Stimulated activated CD8-positive, alpha-beta memory T cell treated with anti-CD3 and anti-CD28 coated beads, Interleukin-4, amount 100 ng/mL, for 24 hours (primary cell): ENCODE measurements at places on chromosomes 6 and 20.

DNA sequence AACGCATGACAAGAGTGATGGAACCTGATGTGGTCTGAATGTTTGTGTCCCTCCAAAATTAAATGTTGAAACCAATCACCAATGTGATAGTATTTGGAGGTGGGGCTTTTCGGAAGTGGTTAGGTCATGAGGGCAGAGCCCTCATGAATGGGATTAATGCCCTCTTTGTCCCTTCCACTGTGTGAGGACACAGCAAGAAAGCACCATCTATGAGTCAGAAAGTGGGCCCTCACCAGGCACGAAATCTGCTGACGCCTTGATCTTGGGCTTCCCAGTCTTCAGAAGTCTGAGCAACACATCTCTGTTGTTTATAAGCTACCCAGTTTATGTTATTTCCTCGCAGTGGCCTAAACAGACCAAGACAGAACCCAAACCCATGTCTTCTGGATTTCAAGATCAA, 244.0 kb upstream of the JAG1 start:
- no peak for DNase-seq

GRCh38 chr20:47276851-47277534, 79.5 kb downstream of the ZMYND8 start:
- DNase-seq, result no peak

DNA sequence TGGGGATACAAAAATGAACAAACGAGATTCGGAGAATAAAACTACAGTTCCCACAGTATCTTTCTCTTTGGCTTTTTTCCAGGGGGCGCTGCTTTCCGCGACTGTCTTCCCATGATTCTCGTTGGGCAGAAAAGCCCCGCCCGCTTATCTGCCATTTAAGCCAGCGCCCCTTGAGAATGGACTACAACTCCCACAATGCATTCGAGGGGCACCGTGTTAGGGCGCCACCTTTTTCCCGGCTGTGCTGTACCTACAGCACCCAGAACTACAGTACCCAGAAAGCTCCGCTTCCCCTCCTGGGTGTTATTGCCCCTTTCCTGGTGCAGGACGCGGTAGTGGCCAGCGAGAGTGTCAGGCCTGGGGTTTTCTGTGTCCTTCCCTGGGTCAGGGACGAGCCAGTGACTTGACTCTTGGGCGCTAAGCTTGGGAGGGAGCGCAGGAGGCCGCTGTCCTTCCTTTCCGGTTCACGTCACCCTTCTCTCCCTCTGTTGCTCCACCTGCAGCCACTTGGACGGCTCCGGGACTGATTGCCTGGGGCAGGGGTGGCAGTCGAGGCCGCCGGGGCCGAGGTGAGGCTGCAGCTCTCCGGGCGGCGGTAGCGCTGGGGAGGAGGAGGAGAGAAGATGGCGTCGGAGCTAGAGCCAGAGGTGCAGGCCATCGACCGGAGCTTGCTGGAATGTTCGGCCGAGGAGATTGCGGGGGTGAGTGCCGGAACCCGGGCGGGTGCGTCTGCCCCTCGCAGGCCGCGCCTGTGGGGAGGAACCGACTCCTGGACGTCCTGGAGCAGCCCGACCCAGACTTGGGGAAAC, at the start of gene UBR2:
UBR2 (plus strand) TSS at position 333 of the 809 bp plus-strand sequence; CDS start at position 624, 291 bp downstream.
- peak; percentile 87 for DNase-seq

DNA sequence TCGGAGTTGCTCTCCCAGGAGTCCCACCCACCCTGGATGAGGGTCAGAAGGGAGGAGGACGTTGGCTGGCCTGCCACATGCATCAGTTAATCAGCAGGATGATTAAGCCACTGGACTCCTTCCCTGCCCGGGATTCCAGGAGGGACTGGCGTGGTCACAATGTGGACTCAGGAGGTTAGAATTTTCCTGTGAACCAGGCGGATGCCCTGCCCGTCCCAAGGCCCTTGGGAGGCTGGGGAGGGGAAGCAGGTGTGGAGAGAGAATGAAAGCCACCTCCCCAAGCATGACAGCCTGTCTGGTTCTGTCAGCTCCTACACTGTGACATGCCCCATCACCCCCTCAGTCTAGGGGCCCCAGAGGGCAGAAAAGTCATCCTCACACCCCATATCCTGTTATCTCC, 11.6 kb upstream of the ITPR3 start:
- no peak for DNase-seq

DNA sequence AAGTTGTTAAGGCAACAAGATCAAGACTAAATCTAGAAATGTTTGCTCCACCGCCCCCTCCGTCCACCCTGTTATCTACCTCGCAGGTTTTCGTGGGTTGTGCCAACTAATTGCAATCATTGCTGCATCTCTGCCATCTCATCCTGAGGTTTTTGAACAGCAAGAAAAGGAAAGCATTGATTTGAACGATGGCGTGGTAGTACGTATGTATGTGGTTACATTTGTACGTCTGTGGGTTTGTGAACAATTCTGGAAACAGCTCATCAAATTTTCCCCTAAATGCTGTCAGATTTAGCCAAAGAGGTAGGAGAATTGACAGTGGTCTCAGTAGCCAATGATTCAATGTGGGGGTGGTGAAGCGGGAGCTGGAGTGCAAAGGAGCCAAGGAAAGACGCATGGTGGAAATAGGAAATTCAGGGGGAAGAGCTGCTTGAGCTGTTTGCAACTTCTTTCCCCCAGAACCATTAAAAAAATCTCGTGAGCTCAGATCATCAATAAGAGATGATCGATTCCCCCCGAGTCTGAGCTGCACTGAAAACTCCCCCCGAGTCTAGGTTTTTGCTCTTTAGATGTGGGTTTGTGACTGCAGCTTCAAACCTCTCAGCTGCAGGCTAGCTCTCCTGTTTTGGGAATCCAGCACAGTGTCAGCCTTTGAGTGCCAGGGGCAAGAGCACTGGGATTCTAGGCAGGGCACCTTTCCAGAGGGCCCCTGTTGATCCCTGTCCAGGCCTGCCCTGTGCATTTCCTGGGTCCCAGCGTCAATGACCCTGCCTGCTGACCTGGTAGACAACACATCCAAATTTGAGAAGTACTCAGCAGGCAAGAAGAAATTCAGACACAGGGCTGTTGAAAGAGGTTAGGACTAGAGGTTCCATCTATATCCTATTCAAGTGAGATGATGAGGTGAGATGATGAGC, 72.6 kb upstream of the LY86 start:
- DNase-seq, result peak; percentile 31

DNA sequence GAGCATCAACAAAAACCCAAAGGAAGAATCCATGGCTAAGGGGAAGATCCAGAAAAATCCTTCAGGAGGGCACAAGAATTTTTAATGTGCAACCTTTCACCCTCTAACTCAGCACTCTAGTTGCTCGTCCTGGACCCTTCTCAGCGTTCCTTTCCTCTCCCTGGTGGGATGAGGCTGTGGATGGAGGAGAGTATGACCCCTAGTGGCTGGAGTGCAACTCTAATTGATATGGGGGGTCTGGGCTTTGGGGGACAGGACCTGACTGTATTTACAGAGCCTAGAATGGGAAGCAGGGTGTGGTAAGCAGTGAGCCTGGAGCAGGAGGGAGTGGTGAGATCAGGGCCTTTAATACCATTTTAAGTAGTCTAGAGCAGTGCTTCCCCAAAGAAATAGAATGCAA, 83.9 kb upstream of the CEP85L start:
- no peak for DNase-seq

DNA sequence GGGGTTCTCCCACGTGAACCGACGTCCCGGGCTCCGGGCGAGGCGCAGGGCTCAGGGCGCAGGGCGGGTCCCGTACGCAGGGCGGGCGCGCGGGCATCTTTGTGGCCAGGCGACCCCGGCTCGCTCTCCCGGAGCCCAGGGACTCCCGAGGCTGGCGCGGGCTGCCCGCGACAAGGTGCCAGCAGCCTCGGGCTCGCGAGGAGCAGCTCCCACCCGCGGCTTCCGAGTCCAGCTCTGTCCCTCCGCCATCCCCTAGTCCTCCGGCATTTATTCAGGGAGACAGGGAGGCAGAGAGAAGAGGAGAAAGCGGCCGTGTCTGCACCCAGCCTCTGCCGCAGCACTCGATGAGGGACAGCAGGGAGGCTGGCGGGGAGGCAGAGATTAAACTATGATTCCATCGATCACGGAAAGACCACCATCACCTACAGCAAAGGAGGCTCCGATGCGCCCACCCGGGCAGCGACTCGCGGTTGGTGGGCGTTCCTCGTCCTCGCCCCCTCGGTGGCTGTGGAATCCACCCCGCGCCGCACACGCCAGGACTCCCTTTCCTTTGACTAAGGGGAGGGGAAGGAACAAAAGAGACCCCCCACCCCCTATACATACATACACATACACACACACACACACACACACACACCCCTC, 1.1 kb downstream of the RGS17 start:
- no peak for DNase-seq

- DNase-seq, result no peak
These were observed 956.1 kb downstream of the EYS start for GRCh38 chr6:64750910-64751309.

DNA sequence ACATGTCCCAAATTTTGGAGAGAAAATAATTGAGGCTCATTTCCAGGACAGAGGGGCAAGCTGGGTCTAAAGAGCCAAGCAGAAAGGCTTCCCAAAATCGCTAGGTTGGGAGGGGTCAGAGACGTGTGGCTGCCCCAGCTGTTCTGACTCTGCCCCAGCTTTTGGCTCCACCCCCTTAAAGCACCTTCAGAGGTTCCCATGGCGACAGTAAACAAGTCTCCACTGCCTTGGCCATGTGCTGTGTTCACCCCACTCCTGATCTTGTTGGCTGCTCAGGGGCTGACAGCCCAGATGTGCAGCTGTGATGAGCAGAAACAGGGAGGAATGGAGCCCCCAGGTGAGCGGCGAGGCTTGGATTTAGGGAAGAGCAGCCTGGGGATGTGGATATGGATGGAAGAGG, 72.8 kb upstream of the SPTLC3 start:
- DNase-seq, result no peak

GRCh38 chr6:36362551-36363370, 24.7 kb downstream of the ETV7 start:
- DNase-seq, result no peak

GRCh38 chr20:18613553-18613952, 25.7 kb downstream of the DTD1 start:
- DNase-seq, result no peak

GRCh38 chr6:130781557-130781956, 45.6 kb upstream of the SMLR1 start:
- DNase-seq, result no peak

DNA sequence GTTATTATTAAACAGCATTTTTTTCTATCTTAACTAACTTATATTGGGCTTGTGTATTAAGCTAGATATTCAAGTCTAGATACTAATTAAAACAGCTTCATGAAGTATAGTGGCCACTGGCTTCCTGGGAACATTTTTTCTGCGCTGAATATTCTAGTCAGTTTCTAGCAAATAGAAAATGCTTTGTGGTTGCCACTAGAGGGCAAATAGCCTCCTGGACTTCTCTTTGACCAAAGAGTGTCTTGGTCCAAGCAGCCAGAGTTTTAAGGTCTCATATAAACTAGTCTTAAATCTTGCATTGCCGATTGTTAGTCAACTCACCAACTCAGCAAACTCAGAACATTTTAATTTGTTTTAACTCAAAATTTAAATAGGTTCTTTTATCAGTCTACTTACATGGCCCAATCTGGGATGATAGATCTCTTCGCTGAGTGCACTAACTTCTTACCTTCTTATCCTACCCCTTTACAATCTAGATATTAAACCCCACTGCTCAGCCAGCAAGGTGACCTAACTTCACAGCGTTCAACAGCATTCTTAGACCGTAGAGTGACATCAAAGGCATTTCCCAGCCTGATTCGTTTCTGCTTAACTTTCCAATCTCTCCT, 24.6 kb upstream of the ID4 start:
- DNase-seq, result no peak

DNA sequence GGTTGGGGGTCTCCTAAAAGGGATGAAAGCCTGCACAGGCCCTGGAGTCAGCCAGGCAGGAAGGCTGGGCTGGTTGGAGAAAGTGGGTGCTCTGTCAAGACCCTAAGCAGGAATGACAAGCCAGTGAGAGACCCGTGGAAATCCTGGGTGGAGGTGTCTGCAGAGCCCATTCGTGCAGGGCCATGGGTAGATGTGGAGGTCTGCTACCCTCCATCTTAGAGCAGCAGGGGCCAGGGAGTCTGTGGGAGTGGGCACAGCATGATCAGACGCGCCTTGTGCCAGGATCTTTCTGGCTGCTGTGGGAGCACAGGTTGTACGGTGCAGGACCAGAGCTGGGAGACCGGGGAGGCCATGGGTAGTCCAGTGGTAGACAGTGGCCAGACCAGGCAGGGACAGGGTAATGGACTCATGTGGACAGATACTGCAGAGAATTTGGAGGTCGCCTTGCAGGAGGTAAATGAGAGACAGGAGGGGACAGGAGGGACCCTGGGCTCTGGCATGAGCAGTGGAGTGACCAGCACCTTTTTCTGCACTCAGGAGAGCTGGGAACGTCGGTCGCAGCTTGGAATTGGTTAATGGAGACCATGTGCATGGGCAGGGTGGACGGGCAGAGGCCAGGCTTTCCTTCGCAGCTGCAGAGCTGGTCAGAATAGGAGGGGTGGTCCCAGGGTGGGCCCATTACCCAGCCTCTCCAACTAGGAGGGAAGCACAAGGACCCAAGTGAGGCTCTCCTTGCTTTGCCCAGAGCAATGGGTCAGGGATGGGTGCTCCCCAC, 203.5 kb upstream of the PMEPA1 start:
- DNase-seq, result no peak

GRCh38 chr6:33926451-33926850, 122.6 kb upstream of the MLN start:
- no peak for DNase-seq

DNA sequence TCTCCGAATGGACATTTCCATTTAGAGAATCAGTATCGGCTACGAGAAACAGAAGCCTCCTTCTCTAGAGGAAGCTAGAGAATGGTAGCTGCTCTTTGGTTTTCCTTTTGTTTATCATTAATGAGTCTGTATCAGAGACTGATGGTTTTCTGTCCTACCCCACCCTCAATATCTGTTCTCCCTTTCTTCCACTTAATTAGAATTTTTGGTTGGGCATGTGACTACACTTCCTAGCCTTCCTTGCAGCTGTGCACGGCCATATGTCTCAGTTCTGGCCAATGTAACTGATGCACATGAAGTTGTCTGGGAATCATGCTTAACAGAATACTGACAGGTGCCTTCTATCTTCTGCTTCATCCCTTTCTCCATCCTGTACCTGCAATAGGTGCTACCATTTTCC, 19.0 kb downstream of the RNF24 start:
- DNase-seq, result no peak

GRCh38 chr20:17968366-17969277, at the start of the genes MGME1 and SNX5:
TSS of gene MGME1 (plus strand) at chr20:17969018. CDS start at chr20:17969860, 842 bp downstream.
TSS of gene SNX5 (minus strand) at chr20:17968794. CDS start at chr20:17968425, 369 bp downstream.
- DNase-seq, result peak; percentile 99

DNA sequence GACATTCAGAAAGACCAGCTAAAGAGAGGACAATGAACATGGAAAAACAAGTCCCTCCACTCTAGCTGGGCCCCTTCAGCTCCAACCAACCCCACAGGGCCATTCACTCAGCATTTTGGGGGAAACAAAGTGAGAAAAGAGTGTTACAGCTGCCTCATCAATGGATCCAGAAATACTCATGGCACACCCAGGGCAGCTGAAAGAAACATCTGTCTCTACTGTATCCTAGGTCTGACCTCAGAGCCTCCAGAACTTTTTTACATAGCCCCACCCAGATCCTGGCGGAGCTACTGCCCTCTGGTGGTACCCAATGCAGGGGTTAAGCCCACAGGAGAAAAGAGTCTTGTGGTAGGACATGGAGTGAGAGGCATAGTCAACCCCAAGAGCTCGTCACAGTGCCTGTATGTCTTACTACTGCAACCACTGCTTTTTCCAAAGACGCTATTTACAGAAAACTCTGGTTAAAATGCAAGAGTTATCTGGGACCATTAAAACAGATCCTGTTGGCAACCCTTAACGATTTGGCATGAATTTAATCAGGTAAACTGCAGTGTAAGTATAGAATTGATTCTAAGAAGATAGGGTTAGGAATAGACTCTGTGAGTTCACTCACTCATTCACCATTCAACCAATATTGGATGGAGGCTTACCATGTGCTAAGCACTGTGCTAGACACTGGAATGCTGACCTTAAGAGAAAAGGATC, 37.4 kb upstream of the FAM83C start:
- DNase-seq, result peak; percentile 30

GRCh38 chr6:161835500-161836215, 561.8 kb upstream of the AGPAT4 start:
- DNase-seq, result no peak
